ENCODE measurements at places on chromosomes 12 and 14.
A peak's percentile ranks its signal among the peaks of the same experiment; 100 is the strongest.

- no peak for DNase-seq
These were observed 14.3 kb downstream of the FAM181A start for GRCh38 chr14:93941293-93941910.

DNA sequence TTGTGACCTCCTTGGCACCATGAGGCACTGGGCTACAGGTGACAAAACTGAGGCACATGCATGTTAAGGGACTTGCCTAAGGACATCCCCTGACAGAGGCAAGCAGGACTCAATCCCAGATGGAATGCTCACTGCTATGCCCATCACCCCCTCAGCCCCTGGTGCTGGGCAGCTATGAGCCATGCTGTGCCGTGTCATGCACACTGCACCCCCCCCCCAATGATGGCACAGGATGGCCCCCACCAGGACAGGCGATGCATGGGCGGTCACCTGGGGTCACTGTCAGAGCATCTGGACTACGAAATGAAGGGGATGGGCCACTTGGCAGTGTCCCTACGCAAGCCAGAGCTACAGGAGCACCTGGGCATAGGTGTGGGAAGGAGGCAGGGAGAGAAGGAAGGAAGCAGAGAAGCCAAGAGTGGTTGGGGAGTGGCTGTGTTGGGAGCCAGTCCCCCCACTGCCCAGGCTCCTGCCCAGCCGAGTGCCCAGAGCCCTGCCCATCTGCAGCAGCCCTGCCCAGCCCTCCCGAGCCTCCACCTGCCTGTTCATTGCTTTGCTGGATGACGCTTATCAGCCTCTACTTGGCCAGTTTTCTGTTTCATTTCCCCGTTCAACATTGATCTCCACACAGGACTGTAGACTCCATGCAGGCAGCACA lies 84.9 kb upstream of the DIO3 start:
- no peak for DNase-seq

DNA sequence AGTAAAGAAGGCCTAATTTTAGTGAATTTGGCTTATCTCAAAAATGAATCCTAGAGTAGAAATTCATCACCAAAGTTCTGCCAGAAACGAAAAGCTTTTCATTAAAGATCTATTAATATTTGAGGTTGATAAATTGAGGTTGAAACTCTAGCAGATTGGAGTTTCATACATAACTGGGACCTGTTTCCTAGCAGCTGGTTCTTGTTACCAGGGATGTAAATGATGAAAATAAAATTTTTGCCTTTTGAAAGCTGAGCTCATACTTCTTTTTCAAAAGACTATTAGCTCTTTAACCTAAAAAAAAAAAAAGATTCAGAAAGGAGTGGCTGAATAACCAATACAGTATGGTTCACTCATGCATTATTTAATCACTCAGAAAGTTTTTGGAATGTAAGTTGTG lies 98.3 kb downstream of the PTGER2 start:
- no peak for DNase-seq

DNA sequence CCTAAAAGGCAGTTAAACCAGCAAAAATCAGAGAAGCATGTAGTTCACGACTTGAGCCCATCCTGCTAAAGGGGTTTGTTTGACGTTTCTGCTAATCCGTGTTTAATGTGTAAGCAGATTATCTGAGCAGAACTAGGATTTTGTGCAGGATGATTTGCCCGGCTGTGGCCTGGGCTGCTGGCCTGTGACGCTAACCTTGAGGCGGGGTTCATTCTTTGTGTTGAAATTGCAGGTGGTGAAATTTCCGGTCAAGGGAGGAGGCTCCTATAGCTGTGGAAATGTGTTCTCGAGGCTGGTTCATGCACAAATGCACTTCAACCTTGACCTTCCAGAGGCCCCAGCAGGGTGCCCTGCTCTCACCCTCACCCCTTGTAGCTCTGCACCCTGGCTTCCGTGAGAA lies 63.7 kb downstream of the SLC24A4 start:
- peak; percentile 83 for DNase-seq

DNA sequence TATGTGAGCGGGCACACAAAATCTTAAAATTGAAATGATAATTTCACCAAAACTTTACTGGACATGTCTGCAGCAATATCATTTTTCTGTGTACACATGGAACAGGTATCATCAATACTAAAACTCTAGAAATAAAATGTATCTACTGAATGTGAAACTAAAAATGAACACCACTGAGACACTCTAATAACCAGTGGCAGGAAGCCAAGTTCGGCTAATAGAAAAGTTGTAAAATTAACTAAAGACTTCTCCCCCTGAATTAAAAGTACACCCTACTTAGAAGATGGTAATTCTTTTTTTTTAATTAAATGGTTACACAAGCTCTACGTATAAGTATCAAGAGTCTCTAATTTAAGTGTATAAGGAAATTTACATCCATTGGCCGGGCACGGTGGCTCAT lies 227.2 kb downstream of the MED13L start:
- no peak for DNase-seq

DNA sequence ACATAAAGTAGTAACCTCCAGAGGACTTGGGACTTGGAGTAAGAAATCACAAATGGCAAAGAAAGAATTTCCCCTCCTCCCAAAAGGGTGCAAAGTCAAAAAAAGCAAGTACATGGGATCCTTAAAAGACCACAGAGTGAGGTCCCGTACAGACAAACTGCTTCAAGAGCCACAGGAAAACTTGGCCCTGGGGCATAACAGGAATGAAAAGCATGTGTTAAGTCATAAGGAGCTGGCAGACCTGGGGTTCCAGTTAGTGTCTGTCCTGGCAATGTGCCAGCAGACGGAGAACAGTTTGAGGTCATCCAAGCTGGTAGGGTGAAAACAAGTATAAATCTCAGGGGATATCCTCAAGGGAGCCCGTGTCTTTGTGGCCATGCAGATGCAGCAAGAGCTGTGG lies 73.2 kb downstream of the HSD17B6 start:
- no peak for DNase-seq

- DNase-seq = no peak
These were observed 1292.2 kb upstream of the TMEM132C start for GRCh38 chr12:126974779-126975178.

GRCh38 chr12:27937768-27938167 lies 34.8 kb downstream of the PTHLH start:
- peak; percentile 7 for DNase-seq

DNA sequence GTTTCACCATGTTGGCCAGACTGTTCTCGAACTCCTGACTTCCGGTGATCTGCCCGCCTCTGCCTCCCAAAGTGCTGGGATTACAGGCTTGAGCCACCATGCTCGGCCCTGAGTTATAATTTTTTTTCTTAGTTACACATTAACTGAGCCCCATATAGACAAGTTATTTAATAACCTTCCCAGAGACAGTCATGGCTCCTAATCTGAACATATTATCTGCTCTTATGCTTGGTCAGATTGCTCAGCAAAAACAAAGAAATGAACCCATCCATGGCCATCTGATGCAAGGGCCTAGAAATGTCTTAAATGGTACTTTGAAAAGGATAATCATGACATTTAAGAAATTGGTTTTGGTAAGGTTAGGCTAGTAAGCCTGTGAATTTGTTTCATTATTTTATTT lies 13.0 kb downstream of the SAMD15 start:
- DNase-seq = no peak

- no peak for DNase-seq
These were observed 266.4 kb upstream of the SFSWAP start for GRCh38 chr12:131444220-131445164.

DNA sequence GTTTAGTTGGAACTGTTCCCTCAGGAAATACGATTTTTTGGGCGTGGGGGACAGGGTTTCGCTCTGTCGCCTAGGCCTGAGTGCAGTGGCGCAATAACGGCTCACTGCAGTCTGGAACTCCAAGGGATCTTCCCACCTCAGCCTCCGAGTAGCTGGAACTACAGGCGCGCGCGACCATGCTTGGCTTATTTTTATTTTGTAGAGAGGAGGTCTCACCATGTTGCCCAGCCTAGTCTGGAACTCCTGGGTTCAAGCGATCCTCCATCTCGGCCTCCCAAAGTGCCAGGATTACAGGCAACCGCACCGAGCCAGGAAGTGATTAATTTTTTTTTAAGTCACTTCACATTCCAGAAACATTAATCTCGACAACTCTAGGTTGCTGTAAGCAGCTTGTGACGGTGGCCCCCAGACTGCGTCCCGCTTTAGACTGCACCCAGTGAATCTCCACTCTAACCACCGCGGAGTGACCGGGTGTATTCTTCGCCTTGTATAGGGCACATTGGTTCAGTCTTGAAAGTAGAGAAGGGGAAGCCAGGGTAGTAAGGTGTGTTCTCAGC lies 830 bp upstream of the MIS18BP1 start:
- peak; percentile 11 for DNase-seq

DNA sequence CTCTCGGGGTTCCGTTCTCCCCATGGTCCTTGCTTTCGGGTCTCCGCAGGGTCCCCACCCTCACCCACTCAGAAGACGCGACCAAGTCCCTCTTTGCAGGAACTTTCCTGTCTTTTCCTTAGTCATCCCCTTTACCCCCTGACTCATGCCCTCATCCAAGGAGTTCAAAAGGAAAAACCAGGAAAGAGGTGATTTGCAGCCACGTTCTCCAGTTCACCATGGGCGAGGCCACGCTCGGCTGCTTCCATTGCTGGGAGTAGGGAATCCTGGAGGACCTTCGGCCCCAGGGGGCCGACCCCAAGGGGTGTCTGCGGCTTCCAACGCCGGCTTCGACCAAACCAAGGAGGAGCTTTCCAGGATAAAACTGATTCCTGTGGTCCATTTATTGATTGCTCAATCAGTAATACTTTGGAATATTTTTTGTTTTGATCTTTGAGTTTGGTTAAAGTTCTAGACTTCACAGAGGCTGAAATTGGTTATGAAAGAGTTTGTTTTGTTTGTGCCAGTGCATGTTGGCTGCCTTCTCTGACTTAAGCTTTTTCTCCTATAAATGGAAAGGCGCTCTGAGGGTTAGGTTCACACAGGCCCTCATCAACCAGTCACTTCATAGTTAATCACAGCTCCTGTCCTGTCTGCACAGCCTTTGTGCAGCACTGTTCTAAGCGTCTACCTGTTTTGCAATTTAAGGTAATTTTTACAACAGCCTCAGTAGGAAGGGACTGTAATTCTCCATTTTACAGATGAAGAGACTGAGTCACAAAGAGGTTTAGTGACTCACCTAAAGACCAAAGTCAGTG lies 827 bp downstream of the ALDH2 start:
- DNase-seq = peak; percentile 21

GRCh38 chr12:89846473-89847055 lies 137.9 kb upstream of the ATP2B1 start:
- DNase-seq = peak; percentile 22

GRCh38 chr14:23347406-23348296 lies 5.0 kb downstream of the SLC22A17 start:
- DNase-seq = no peak

All from suppressor macrophage (primary cell).